ENCODE measurements at places on chromosomes 5 and 9. TPM values are rescaled to one million over a fixed set of nuclear protein-coding genes. Genes with fewer than 3 reads are reported as not detected.

PRRX2 gene
- total RNA-seq = 0.18 TPM

TEX48 gene
- total RNA-seq = not detected

TMEM8B gene
- 2.1 TPM for total RNA-seq

BAAT gene
- total RNA-seq = 0.10 TPM

SH3TC2 gene
- total RNA-seq = 11.8 TPM

SLC22A4 gene
- 0.28 TPM for total RNA-seq

ANXA2R gene
- 3.3 TPM for total RNA-seq

LCN12 gene
- not detected for total RNA-seq

SPATA9 gene
- 1.8 TPM for total RNA-seq

SLC4A9 gene
- not detected for total RNA-seq

RANBP6 gene
- 23.4 TPM for total RNA-seq

PLAC8L1 gene
- 0.33 TPM for total RNA-seq

CERT1 gene
- total RNA-seq = 28.8 TPM

GFI1B gene
- total RNA-seq = 0.53 TPM

CTSL gene
- 32.2 TPM for total RNA-seq

CCNJL gene
- 6.5 TPM for total RNA-seq

Measured in SJCRH30 (cell line).